ENCODE measurements at places on chromosomes 13 and 19.

DNA sequence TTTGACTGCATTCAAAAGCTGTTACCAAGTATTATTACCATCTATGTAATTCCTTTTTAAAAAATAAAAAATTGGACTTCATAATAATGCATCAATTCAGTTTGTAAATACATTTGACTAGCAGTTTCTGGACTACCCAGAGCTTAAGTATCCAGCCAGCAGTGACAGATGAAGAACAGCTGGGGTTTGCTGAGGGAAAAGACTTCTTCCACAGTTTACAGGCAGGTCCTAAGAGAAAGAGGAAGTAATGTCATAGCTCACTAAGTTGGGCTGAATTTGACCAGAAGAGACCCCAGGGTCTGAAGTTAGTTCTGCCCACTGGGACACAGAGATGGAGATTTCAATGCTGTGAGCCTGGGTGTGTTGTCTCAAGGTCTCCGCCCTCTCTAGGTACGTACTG lies 96.4 kb downstream of the MBNL2 start:
- DNase-seq: no peak

- no peak for DNase-seq
Measured at GRCh38 chr13:99278200-99278599, 20.0 kb upstream of the GPR18 start.

DNA sequence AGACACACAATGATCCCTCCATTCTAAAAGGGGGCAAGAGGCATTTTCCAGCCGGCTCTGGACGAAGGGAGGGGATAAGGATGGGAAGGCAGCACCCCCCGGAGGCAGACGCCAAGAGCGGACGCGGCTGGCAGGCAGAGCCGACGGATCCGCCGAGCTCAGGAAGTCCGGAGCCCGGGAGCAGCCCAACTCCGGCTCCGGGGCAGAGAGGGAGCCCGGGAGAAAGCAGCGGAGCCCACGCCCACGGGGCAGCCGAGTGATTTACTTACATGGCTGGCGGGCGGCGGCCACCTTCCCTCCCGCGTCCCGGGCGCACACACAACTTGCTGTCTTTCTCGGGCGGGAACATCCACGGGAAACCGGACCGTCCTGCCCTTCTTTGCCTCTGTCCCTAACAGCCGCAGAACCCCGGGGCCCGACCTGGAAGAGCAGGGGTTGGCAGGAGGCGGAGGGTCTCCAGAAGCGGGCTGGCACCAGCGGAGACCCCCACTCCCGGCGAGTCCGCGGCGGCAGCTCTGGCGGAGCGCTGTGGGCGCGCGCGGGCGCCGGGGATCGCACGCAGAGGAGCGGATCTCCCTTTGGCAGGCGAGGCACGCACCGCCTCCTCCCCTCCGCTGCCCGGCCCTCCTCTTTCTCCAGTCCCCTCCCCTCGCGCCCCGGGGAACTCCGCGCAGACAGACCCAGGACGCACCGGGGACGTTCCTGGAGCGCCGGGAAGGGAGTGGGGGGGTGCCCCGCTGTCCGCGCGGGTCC lies at the start of gene LHFPL6:
LHFPL6 (minus strand) TSS at position 580 of the 753 bp plus-strand sequence.
- peak; percentile 92 for DNase-seq

DNA sequence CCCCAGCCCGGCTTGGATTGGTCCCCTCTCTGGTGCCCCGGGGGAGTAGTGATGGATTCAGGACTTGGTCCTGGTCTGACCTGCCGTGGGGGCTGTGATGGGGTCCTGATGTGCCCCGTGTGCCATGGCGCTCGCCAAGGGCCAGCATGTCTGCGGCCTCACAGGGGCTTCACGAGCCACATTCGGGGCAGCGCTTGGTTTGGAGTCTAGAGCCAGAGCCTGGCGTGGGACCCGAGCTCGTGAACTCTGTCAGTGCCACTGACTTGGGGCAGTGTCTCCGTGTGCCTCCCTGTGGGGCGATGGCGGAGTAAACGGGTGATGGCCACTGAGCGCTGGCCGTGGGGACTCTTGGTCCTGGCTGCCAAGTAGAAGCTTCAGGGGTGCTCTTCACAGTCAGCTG lies 17.1 kb downstream of the KDM4B start:
- no peak for DNase-seq

GRCh38 chr13:79767126-79767525 lies 286.2 kb downstream of the NDFIP2 start:
- no peak for DNase-seq

DNA sequence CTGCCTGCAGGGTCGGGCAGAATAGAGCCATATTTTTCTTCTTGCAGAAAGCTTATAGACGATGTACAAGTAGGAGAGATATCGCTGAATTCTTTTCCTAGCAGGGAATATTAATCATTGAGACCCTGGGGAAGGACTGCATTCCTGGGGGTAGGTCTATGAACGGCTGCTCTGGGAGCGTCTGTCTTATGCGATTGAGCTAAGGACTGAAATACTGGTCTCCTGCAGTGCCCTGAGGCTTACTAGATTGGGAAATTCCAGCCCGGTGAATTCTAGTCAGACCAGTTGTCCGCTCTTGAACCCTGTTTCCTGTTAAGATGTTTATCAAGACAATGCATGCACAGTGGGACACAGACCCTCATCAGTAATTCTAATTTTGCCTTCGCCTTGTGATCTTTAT lies 59.8 kb upstream of the UBAC2 start:
- no peak for DNase-seq

DNA sequence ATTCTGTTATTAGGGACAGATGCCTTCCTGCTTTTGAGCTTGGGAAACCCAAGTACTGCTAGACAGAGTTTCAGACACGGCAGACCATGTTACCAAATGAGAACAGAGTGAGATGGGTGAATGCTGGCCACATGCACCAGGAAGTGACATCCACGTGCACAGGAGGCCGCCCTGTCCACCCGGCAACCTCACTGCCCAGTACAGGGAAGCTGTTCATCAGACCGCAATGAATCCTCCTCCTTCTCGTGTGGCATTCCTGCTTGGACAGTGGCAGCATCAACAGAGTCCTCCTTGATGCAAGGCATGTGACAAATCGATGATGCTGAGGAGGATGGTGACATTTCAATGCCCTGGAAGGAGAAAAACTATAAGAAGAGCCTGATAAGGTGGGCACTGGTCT lies 191.0 kb upstream of the SOX1 start:
- no peak for DNase-seq

DNA sequence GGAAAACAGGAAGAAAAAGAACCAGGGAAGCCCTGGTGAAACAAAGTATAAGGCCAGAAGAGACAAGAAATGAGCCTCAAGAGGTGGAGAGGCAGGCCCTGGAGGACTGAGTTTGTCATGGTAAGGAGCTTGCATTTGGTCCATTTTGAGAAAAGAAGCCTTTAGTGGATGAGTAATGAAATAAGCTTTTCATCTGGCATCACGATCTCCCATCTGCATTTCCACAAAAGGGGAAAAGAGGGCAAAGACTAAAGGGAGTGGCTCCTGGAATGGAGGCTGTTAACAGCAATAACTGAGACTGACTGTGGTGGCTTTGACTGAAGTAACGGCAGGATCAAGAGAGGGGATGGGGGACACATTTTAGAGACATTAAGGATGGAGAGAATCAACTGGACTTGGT lies 148.8 kb upstream of the NBEA start:
- no peak for DNase-seq

DNA sequence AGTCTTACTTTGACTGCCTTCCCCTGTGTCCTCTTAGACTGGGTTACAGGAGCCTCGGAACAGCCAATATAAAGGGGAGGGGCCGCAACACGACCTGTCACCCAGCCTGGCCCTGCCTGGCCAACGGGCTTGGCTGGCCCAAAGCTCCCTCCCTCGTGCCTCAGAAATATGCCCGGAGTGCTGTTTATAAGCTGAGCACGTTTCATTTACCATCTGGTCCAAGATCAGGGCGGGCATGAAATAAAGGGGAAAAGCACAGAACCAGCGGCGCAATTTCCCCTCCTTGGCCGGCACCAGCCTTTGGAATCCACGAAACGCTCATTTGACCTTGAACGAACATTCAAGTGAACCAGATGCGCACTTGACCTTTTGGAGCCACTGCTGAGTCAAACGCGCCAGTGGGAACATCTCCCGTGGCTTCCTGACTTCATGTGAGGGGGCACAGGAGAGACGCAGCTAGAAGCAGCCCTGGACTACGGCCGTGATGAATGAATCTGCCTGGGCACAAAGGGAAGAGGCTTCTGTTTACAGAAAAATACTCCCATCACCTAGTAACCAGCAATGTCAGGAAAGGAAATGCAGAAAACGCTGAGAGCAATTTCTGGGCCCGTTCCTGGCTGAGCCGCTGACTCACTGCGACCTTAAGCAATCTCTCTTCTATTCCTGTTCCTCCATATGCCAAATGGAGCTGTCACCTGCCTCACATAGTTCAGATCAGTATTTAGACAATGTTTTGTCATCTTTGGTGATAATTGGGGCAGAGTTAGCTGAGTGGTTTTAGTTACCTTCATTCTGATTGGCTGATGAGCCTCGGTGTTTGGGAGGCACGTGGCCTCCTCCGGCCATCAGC lies 53.3 kb downstream of the RFX2 start:
- DNase-seq: peak; percentile 51

DNA sequence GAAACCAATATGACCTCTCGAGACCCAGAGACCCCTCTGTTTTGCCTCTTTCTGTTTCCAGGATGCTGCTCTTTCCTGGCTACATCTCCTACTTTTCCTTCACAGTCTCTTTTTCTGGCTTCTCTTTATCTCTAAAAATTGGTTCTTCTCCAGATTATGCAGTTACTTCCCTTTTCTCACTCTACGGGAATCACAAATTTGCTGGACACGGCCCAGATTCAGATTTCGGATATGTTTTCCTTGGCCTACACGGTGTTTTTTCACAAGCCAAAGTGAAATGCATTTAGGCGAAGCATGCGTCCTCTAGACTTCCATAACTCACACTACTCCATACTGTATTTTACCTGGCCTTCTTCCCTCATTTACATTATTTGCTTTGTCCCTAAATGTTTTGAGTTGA lies 214.7 kb upstream of the MIR17HG start:
- DNase-seq: no peak

- DNase-seq: no peak
Measured at GRCh38 chr19:38185562-38185961, 38.5 kb downstream of the DPF1 start.

- no peak for DNase-seq
Measured at GRCh38 chr13:99935772-99936171, 35.8 kb downstream of the ZIC5 start.

- no peak for DNase-seq
Measured at GRCh38 chr19:30223866-30224688, 148.1 kb upstream of the ZNF536 start.

- DNase-seq: no peak
Measured at GRCh38 chr13:49371943-49372613, 71.8 kb downstream of the CAB39L start.

GRCh38 chr13:106318941-106319411 lies 216.5 kb downstream of the EFNB2 start:
- peak; percentile 3 for DNase-seq

GRCh38 chr13:70732611-70733010 lies 624.4 kb upstream of the KLHL1 start:
- no peak for DNase-seq

DNA sequence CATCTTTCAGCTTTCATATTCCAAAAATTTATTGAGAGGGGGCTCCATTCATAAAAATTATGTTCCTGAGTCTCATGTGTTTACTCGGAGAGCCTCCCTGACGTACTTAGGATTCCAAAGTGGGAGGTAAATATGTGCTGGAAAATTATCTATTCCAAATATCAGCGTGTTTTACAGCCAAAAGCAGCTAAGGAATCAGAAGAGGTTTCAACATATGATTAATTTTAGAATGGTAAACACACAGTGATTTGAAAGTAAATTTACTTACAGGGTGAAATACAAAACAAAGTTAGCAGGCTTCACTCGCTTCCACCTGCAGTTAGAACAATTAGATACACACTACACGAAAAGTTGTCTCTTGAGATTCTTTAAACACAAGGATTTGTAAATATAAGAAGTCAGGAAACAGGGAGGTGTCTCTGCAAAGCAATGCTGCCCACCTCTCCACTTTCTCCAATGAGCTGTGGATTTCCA lies 313.8 kb upstream of the NBEA start:
- DNase-seq: no peak

GRCh38 chr19:5345895-5346386 lies 5.3 kb upstream of the PTPRS start:
- no peak for DNase-seq

GRCh38 chr13:20787180-20787579 lies 13.4 kb upstream of the EEF1AKMT1 start:
- no peak for DNase-seq

- DNase-seq: peak; percentile 93
Measured at GRCh38 chr19:45404557-45405434, at the start of gene PPP1R13L. PPP1R13L (minus strand) TSS chr19:45405069; CDS start chr19:45398318, 6,751 bp downstream.

- DNase-seq: no peak
Measured at GRCh38 chr19:3054972-3055740, 7.1 kb downstream of the TLE5 start.

DNA sequence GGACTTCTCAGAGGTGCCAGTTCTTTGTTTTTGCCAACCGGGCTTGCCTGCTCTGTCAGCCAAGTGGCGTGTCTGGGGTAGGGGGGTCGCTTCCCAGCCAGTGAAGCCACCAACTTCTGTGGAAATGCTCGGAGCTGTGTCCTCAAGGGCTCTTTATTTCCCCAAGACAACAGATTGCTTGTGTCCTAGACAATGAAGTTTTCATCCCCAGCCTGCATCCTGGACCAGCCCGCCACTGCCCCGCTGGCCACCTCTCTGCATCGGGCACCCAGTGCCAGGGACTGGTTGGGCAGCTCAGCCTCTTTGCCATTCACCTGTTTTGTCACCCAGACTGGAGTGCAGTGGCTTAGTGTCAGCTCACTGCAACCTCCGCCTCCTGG lies 3.7 kb downstream of the RAB11B start:
- DNase-seq: no peak

DNA sequence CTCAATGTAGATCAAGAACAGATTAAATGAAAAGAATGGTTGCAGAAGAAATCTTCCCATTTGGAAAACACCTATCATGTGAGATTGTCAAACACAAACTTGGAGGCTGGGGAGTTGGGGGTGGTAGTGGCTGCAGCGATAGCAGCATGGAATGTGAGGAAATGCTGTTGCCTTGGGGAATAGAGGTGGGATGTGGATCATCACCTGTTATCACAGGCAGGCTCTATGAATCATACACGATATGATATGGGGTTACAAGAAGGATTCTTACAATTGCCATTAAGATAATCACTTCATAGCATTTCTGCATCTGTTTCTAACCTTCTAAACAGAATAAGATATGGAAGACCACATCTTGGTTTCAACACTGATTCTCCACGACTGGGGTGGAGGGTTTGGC lies 88.7 kb downstream of the RNASEH2B start:
- DNase-seq: no peak

- DNase-seq: peak; percentile 94
Measured at GRCh38 chr19:47225746-47226425, 5.1 kb downstream of the BBC3 start.

- no peak for DNase-seq
Measured at GRCh38 chr19:46015687-46016425, 7.0 kb downstream of the PGLYRP1 start.

Data from left lung (tissue), 14 donors.